BJ (cell line): ENCODE measurements at places on chromosomes 5 and 9.

DNA sequence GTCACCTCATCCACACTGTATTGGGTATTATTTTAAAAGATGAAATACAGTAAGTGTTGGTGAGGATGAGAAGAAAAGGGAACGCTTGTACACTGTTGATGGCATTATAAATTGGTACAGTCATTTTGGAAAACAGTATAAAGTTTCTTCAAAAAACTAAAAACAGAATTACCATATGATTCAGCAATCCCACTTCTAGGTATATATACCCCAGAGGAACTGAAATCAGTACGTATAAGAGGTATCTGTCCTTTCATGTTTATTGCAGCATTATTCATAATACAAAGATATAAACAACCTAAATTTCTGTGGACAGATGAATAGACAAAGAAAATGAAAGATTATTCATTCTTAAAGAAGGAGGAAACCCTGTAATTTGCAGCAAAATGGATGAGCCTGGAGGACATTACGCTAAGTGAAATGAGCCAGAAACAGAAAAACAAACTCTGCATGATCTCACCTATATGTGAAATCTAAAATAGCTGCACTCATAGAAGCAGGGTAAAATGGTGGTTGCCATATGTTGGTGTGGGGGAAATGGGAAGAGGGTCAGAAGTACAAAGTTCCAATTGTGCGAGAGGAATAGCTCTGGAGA lies 191.6 kb downstream of the TRIM36 start:
- no peak for DNase-seq

DNA sequence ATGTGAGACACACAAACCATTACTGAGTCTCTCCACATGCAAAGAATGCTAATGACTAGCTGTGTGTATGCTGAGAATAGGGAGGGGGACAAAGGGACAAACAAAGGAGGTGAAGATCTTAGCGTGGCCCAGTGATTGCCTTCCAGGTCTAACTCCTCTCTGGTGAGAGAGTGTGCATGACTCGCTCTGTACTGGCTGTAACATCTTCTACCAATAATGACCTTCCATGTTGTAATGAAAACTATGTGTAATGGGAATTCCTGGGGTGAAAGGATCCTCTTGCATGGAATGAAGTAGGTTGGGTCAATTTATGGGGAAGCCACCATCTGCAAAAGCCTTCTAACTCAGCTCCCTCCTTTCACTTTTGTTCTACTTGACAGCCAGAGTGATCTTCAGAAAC lies 24.4 kb upstream of the GPR151 start:
- DNase-seq: peak; percentile 25

- no peak for DNase-seq
These were observed 152.9 kb downstream of the CDC42SE2 start for GRCh38 chr5:131416729-131417128.

DNA sequence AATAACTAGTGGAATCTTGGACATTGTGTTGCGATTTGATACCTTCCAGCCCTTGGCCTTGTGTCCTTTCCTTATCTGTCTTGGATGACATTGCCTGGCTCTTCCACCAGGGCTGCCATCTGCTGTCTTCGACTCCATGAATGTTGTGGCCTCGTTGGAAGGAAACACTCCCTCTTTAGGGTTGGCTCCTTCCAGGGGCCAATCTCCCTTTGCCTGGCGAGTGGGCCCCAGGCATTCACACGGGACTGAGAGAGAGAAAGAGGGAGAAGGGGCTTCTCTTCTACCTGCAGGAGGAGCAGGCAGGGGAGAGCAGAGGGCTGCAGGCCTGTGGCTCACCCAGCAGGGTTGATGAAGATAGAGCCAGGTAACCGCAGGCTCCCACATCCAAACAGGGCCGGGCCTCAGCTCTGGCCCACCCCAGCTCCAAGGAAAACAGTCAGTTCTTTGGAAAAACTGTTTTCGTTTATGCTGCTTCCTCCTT lies 31.3 kb downstream of the FGF1 start:
- DNase-seq: no peak

- DNase-seq: no peak
These were observed 129.6 kb upstream of the GRIA1 start for GRCh38 chr5:153360860-153361259.

DNA sequence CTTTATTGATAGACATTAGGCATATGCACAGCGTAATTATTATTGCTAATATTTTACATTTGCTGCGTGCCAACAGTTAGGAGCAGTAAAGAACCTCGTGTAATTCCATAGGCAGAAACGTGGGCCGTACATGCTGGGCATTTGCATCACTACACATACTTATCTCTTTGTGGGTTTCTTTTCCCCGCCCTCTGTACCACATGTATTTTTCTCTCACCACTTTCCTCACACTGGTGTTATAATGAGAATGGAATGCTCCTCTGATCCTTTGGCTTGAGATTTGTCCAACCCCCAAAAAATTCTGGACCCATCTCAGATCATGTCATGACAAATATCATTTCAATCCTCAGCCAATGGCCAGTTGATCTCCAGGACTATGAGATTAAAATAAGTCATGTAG lies 1952.6 kb upstream of the WWC1 start:
- DNase-seq: no peak

DNA sequence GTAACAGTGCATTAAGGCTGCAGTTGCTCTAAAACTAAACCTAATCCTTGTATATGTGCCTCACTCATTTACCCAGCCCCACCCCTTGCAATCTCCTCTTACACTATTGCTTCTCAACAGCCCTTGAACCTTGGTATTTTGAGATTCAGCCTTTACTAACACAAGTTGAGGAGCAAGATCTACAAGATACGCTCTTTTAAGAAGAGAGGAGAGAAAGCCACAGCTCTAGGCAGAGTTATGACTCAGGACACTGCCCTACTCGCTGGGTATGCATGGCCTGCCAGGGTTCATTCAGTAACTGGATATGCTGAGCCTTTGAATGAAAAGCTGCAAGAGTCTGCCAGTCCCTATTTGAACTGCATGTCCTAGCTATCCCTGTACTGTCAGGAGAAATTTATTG lies 219.5 kb downstream of the PCSK5 start:
- DNase-seq: no peak

DNA sequence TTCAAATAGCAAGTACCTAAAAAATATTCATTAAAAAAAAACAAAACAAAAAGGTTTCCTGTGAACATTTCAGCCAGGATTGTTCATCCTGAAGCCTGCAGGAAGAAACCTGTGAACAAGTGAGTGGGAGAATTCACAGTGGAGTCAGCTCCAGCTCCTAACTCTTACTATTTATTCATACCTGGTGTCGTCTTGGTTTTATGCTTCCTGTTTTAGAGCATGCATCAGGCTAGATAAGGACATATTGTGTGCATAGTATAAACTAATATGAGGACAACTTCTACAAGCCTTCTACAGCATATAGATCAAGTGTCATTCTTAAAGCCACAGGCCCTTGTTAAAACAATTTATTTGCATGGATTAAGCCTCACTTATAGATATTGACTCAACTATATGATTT lies 169.9 kb downstream of the EFNA5 start:
- no peak for DNase-seq

GRCh38 chr5:79510638-79511037 lies 3.3 kb downstream of the HOMER1 start:
- no peak for DNase-seq

GRCh38 chr5:132029609-132030330 lies 18.3 kb upstream of the ACSL6 start:
- no peak for DNase-seq

- no peak for DNase-seq
These were observed 1.0 kb upstream of the FIBCD1 start for GRCh38 chr9:130940027-130940549.

GRCh38 chr9:35071814-35072460 lies 488 bp downstream of the VCP start:
- no peak for DNase-seq

DNA sequence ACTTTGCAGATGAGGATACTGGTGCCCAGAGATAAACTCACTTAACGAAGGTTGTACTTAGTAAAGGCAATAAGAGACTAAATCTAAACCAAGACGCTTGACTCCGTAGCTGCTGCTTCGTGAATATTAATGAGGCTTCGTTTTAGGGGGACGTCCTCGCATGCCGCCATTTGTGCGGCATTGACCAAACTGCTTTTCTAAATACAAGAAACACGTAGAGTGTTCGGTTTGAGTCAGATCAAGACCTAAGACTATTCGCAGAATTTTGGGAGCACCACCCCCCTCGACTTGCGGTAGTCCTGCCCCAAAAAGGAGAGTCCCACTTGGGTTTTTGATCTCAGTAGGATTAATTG lies 1.1 kb downstream of the NPM1 start:
- no peak for DNase-seq
